Cardiac ventricle fibroblast (primary cell): ENCODE measurements at places on chromosomes 5 and 9. TPM values are rescaled to one million over a fixed set of nuclear protein-coding genes. Genes with fewer than 3 reads are reported as not detected.

The ESM1 gene
- total RNA-seq: 0.25 and 1.1 TPM in 2 replicates

The WDR38 gene
- total RNA-seq: not detected in 2 replicates

The DOK3 gene
- 0.44 and 2.1 TPM in 2 replicates for total RNA-seq

The PLGRKT gene
- total RNA-seq: 7.9 and 12.7 TPM in 2 replicates

The CNTNAP3 gene
- total RNA-seq: 0.05 and 0.19 TPM in 2 replicates

The PTGES gene
- total RNA-seq: 7.4 and 8.9 TPM in 2 replicates

The SLCO4C1 gene
- 0.05 TPM in 1 of 2 replicates, not detected in the other for total RNA-seq

The TRIM36 gene
- total RNA-seq: 0.12 TPM in 1 of 2 replicates, not detected in the other

The ADAMTS6 gene
- 1.7 and 2.9 TPM in 2 replicates for total RNA-seq

The GPX3 gene
- total RNA-seq: 82.0 and 82.4 TPM in 2 replicates

The SFXN1 gene
- 21.5 and 52.4 TPM in 2 replicates for total RNA-seq

The ZCCHC7 gene
- total RNA-seq: 18.5 and 21.5 TPM in 2 replicates

The SYK gene
- total RNA-seq: not detected in 2 replicates

The MLLT3 gene
- 13.2 and 17.5 TPM in 2 replicates for total RNA-seq

The SPAAR gene
- total RNA-seq: 1.2 and 2.5 TPM in 2 replicates

The RNF208 gene
- total RNA-seq: not detected in 2 replicates

The CXCL14 gene
- 0.64 TPM in 1 of 2 replicates, not detected in the other for total RNA-seq

The IFNA2 gene
- total RNA-seq: not detected in 2 replicates

The CEL gene
- total RNA-seq: 0.10 and 0.50 TPM in 2 replicates

The ADAMTSL1 gene
- total RNA-seq: 20.9 TPM in 2 replicates

The SCGB3A2 gene
- not detected in 2 replicates for total RNA-seq

The SOHLH1 gene
- not detected in 2 replicates for total RNA-seq

The CARTPT gene
- total RNA-seq: not detected in 2 replicates

The RRAGA gene
- total RNA-seq: 72.1 and 83.9 TPM in 2 replicates

The IGIP gene
- 6.1 and 6.6 TPM in 2 replicates for total RNA-seq

The CDO1 gene
- total RNA-seq: 3.5 and 7.2 TPM in 2 replicates

The SPATA31D4 gene
- total RNA-seq: not detected in 2 replicates

The TPPP gene
- total RNA-seq: 0.06 TPM in 1 of 2 replicates, not detected in the other

The FAM221B gene
- not detected in 2 replicates for total RNA-seq

The IL13 gene
- not detected in 2 replicates for total RNA-seq

The ANKRD18B gene
- total RNA-seq: not detected in 2 replicates

The C9orf153 gene
- total RNA-seq: 0.39 TPM in 1 of 2 replicates, not detected in the other

The PCDHGA10 gene
- 8.7 and 11.3 TPM in 2 replicates for total RNA-seq

The TMEM252 gene
- not detected in 2 replicates for total RNA-seq
